ENCODE measurements at places on chromosomes 12 and 14. TPM values are rescaled to one million over a fixed set of nuclear protein-coding genes. Genes with fewer than 3 reads are reported as not detected.

Gene PLXNC1
- 65.4 TPM for total RNA-seq

Gene MYF5
- not detected for total RNA-seq

Gene ESPL1
- 2.8 TPM for total RNA-seq

Gene CISTR
- total RNA-seq, result not detected

Gene ARHGEF40
- 20.7 TPM for total RNA-seq

Gene SAMD15
- 10.0 TPM for total RNA-seq

Gene NGB
- 4.7 TPM for total RNA-seq

Gene KRT74
- not detected for total RNA-seq

Gene GALNT16
- total RNA-seq, result 10.3 TPM

Gene GSG1
- total RNA-seq, result not detected

Gene PZP
- not detected for total RNA-seq

Gene GALNT8
- 63.5 TPM for total RNA-seq

Gene POTEG
- not detected for total RNA-seq

Gene CLEC4D
- total RNA-seq, result not detected

Gene DEGS2
- total RNA-seq, result 0.31 TPM

Gene RASSF3
- total RNA-seq, result 3.8 TPM

Gene C14orf93
- total RNA-seq, result 6.3 TPM

Gene EMC9
- 10.0 TPM for total RNA-seq

Gene CCDC38
- total RNA-seq, result not detected

Gene ADGRD1
- total RNA-seq, result 4.1 TPM

Gene ZDHHC22
- 14.7 TPM for total RNA-seq

Gene FAM222A
- 5.9 TPM for total RNA-seq

Gene TMPRSS12
- not detected for total RNA-seq

Gene RTL1
- total RNA-seq, result not detected

Gene MGAT4C
- total RNA-seq, result 77.3 TPM

Gene SMIM41
- total RNA-seq, result not detected

Gene C12orf54
- total RNA-seq, result not detected

Data from parietal lobe (tissue), 2 donors.